ENCODE measurements at places on chromosomes 1 and 21. TPM values are rescaled to one million over a fixed set of nuclear protein-coding genes. Genes with fewer than 3 reads are reported as not detected.

DNA sequence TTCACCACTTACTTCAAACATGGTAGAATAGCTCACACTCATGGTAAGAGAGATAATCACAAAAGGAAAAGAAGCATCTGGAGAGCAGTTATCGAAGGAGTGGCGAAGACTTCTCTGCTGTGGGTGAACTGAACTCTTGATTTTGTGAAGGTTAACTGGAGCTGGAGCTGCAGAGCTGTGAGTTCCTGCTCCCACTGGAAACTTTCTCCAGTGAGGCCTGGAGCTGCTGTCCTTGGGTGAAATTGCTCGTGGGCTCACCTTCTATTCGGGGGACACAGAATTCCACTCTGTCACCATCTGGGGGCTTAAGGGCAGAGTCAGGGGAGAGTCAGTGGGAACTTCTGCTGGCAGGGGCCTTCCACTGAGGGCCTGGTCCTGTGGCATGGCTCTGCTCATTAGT, 45.9 kb downstream of the MAB21L3 start:
- DNase-seq = no peak

DNA sequence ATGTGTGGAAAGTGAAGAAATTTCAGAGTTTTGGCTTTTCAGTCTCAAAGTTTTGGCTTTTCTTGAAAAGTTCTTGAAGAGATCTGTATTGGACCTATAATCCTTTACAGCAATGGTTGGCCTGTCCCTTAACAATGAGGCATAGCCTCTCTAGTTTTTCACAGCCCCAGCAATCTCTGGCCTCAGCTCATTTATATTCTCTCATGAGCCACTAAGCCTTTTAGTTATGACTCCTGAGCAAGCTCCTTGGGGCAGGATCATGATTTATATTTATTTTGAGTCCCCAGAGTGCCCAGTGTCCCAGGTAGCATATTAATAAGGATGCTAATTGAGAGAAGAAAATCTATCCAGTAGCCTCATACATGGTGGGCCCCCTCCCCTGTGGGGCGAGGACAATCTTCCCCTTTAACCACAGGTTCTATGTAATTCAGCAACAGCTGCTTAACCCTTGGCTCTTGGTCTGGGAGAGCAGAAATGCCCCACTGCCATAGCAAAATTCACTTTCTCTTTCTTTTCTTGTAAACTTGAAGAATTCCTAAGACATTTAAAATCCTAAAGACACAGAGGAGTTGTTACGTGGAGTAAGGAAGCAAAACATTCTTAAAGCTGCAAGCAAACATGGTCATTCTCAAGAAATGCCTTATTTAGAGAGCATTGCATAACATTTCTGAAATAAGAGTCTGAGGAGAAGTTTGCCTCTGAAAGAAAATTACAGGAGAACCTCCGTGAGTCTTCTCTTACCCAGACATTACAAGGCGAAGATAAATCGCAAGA, 6.3 kb downstream of the NGF start:
- no peak for DNase-seq

DNA sequence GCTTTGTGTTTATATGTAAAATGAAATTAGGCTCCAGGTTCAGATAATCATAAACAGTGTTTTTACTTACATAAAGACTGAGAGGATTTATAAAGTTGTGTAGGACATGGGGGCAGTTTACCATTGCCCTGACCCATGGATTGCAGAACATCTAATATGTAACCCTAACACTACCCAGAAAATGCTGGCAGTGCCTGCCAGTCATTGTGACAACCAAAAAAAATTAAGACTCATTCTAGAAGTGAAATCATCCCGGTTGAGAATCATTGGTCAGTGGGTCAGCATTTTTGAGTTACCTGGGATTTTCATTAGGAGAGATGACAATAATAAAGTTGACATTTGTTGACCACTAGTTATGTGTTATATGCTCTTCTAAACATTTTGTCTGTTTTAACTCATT, 31.2 kb upstream of the THEM4 start:
- no peak for DNase-seq

- DNase-seq = no peak
These were observed 26.7 kb downstream of the SLC2A1 start for GRCh38 chr1:42931911-42932422.

C1orf94 gene
- total RNA-seq = not detected

MIXL1 gene
- 0.41 TPM for total RNA-seq

DNA sequence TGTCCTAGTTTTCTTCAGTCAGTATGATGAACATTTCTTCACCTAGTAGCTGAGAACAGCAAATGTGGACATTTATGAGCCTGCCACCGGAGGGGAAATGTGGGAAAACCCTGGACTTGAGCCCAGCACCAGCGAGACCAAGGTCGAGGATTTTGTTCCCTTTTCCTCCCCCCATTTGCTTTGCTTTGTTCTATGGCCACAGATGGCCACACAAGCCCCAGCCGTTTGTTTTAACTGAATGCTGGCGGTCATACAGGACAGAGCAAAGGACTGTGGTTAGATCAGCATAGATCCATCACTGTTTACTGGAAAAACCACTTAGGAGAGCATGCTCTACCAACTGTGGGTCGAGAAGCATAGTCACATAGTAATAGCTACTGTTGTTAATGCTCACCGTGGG, 20.9 kb downstream of the SH2D2A start:
- no peak for DNase-seq

IFI44L gene
- total RNA-seq = 0.05 TPM

BRINP3 gene
- total RNA-seq = 0.45 TPM

DNA sequence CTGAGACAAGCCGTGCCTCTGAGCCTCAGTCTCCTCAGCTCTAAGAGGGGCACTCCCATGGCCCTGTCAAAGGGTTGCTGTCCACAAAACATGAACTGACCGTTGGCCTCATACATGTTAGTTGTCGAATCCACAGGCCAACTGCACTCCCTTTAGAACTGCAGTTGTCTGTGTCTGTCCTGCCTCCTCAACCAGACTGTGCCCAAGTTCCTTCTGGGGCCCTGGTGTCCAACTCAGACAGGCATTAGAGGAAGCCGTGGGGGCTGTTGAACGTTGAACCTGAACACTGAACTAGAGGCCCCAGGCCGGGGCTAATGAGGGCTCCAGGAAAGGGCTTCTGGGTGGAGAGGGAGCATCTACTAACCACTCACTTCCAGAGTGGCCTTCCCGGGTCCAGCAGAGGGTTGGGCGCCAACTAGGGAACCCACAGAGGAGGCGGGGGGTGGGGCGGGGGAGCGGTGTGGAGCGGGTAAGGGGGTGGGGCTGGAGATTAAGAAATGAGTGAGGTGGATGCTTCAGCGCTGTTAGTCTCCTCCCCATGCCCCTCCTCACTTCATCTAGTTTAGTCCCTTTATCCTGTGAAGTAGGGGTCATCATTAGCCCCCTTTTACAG, at the start of gene RAB42:
TSS of gene RAB42 (plus strand) at position 558 of the 613 bp plus-strand sequence. CDS start 247 bp downstream, outside the sequence.
- no peak for DNase-seq

CA14 gene
- 31.9 TPM for total RNA-seq

TFF3 gene
- total RNA-seq = not detected

NPHP4 gene
- total RNA-seq = 31.9 TPM

TCEANC2 gene
- total RNA-seq = 8.5 TPM

DNA sequence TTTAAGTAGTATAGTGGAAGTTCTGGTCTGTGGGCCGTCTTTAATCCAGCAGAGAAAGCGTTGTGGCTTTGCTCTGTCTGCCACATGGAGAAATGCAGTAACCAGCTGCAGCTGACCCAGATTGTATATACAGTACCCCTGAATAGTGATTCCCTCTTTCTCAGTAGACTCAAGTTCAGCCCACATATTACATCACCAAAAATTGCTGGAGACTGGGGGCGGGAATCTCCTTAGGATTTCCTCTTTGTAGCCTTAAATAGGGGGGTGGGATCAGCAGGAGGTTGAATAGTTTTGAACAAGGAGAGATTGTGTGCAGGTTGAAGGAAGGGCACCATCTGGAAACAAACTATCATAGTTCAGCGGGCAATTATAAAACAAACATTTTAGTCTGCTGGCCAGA, at the start of gene ANGPTL1:
TSS of gene ANGPTL1 (minus strand) at position 134 of the 400 bp plus-strand sequence. CDS start 5,301 bp downstream, outside the sequence.
- DNase-seq = peak; percentile 18

- no peak for DNase-seq
These were observed 705 bp upstream of the SLC50A1 start for GRCh38 chr1:155134880-155135414.

GRCh38 chr1:2163205-2163604, 31.4 kb downstream of the FAAP20 start:
- DNase-seq = no peak

GRCh38 chr1:57424231-57425027, 569 bp upstream of the DAB1 start:
- DNase-seq = peak; percentile 58

- DNase-seq = no peak
These were observed 505 bp upstream of the GNPAT start for GRCh38 chr1:231240531-231240882.

DNA sequence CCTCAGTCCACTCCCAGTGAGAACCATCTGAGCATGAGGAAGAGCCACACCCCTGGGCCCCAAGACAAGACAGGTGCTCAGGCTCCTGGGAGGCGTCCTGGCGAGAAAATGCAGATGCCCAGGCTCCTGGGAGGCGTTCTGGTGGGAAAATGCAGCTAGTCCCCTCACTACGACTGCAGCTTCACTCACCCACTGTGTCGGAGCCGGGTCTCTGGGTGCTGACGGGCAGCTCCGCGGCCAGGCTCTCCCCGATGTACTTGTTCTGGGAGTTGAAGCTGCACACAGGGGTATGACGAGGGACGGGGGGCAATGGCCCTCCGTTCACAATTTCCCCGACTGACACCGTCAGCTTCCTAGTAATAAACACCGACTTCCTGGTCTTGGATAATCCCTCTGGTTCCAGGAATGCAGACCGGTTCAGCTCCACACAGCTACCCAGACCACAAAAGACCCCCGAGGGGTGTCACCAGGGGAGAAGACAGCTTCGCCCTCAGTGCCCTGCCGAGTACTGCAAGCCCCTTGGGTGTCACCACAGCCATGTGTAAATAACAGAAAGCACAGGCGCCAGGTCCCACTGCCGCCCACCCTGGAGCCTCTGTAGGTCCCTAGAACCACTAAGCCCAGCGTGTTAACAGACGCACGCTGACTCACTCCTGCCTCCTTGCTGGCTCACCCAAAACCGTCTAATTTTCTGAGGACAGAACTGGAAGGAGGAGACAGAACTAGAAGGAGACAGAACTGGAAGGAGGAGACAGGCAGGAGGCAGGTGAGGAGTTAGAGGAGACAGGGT, 19.5 kb downstream of the MCM3AP start:
- DNase-seq = no peak

DNA sequence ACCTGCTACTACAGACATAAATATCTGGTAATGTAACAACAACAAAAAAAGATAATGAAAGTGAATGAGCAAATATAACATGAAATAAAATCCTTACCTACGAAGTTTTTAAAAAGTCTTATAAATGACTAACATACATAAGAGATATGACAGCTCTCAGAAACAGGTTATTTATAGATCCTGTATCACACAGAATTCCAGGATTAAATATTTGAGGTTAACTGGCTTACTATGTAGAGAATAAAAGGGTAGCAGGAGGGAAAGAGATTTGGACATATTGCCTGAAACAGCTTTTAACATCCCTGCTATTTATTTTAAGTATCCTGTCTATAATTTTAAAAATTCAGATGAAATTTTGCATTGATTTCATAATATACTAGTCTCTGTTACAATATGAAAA, 16.3 kb downstream of the MYSM1 start:
- no peak for DNase-seq

FMO5 gene
- total RNA-seq = 0.36 TPM

- DNase-seq = no peak
These were observed 337.5 kb downstream of the KCNH1 start for GRCh38 chr1:210796421-210796820.

DNA sequence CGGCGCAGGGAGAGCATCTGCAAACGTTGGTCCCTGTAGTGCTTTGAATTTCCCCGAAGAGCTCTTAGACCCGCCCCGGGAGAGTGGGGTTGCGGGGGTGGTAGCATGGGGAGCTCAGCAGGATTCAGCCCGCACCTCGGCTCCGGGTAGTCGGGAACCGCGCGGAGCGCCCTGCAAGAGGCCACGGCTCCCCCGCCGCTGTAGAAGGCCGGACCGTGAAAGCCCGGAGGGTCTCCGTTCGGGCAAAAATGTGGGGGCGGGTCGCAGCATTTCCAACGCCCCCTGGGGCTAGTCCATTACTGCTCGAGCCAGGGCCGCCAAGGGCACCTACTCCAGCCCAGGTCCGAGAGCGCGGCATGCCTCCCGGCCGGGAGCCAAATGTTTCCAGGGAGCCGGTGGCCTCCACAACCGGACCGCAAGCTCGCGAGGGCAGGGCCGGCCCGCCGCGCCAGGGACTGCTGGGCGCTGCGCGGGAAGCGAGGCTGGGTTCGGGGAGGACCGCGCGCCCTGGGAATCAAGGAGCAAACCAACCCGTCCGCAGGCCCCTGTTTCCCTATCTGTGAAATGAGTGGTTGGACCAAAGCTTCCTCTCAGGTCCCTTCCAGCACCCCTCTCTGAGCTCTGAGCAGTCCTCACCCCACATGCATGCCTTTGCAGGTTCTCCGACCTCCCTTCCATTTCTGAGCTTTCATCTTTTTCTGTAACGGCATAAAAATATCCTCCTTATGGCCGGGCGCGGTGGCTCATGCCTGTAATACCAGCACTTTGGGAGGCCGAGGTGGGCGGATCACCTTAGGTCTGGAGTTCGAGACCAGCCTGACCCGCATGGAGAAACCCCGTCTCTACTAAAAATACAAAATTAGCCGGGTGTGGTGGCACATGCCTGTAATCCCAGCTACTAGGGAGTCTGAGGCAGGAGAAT, 775 bp upstream of the TMEM63A start:
- DNase-seq = peak; percentile 47

KCNJ15 gene
- 0.40 TPM for total RNA-seq
